Stimulated activated CD4-positive, alpha-beta T cell treated with anti-CD3 and anti-CD28 coated beads, Interleukin-12 subunit alpha, Interleukin-12 subunit beta, amount 100 ng/mL, for 24 hours (primary cell): ENCODE measurements at places on chromosomes 16 and 17.

DNA sequence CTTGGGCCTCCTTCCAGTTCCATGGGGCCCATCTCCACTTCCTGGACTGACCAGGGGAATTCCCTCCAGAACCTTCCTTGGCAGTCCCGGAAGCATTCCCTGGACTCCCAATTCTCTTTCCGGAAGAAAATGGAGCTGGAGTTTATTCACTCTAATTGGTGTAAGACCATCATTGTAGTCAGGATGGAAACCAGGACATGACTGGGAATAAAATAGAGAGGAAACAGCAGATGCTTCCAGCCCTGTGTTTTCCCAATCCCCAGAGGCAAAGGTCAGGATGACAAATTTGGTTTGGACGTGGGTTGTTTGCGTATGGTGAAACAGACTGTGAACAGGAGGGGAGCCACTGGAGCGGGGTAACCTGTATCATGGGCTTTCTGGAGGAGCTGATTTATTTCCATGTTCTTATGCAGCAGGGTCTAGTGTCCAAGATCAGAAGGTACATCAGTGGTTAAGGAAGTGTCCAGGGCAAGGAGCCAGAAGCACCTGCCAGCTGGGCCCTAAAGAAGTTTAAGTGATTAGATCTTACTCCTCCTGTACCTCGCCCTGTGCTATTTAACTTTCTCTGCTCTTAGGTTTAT is 8.5 kb upstream of the LONP2 start:
- no peak for DNase-seq

DNA sequence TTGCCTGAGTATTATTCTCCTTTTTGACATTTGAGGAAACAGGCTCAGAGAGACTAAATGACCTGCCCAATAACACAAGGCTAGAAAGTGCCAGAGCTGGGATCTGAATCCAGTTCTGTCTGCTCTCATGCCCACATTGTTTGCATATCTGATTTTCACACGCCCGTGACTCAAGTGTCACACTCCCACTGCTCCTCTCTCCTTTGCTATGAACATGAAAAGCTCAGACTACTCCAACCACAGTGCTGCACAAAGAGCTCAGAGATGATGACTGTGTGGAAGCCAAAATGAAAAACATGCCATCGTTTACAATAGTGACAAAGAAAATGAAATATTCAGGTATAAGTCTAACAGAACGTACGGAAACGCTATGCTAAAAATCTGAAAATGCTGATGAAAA is 107.9 kb downstream of the SMG6 start:
- peak; percentile 40 for DNase-seq

GRCh38 chr17:8887834-8888703 is 20.6 kb upstream of the PIK3R6 start:
- DNase-seq: no peak

GRCh38 chr17:51372345-51373004 is 112.1 kb downstream of the UTP18 start:
- no peak for DNase-seq

DNA sequence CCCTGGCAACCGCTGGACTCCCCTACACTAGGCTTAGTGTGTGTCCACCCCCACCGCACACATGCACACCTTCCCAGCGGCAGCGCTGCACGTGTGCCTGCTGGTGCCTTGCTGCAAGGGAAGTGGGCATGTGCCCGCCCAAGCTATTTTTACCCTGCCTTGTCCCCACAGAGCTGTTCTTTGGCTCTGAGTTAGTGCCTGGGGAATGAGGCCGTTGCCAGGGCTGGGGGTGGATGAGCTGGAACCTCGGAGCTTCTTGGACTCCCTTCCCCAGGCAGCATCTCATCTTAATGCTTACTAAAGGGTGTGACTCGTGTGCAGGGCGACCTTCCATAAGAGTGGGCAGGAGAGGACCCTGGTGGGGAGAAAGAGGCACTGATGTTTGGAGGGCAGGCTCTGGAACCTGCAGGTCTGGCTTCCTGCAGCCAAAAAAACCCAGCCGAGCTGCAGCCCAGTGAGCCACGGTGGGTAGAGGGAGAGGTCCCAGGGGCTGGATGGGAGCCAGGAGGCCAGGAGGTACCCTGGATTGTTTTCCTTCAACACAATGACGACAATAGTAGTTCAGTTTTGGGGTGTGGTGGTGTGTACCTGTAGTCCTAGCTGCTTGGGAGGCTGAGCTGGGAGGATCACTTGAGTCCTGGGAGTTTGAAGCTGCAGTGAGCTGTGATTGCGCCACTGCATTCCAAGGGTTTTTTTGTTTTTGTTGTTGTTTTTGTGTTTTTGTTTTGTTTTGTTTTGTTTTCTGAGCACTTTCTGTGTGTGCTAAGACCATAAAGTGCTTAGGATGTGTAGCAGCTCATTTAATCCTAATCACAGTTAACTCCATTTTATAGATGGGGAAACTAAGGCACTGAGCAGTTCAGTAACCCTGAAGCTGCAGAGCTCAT is 119.1 kb downstream of the RAB11FIP4 start:
- DNase-seq: no peak

- no peak for DNase-seq
These were observed 11.1 kb downstream of the NACA2 start for GRCh38 chr17:61579961-61580360.

DNA sequence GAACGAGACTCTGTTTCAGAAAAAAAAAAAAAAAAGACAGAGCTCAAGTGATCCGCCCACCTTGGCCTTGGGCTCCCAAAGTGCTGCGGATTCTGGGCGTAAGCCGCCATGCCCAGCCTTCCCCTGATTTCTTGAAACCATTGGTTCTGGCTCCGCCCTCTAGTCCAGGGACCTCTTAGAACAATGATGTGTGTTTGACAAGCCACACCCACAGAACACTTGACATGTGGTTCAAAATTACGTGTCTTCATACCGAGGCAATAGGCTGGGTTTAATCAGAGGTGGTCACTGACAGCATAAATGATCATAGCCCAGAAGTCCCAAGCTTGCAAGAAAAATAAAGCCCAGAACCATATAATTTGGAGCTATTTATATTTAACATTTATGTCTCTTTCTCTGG is 23.0 kb downstream of the KNOP1 start:
- DNase-seq: no peak

GRCh38 chr16:78060809-78061208 is 38.5 kb downstream of the CLEC3A start:
- no peak for DNase-seq

DNA sequence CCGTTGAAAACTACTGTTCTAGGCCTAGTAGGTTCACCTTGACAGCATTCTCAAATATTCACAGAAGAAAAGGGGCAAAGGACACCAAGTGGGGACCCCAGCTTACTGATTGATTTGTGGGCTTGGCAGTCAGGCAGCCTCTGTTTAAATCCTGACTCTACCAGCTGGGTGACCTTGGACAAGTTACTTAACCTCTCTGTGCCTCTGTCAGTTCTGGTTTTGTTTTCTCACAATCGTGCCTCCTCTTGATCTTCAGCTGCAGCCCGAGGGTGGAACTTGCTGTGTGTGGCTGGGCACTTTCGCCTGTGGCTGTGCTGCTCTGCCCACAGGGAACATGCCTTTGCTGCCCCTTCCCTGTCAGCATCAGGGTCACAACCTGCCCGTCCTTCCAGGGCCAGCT is 17.8 kb downstream of the RAP1GAP2 start:
- no peak for DNase-seq

DNA sequence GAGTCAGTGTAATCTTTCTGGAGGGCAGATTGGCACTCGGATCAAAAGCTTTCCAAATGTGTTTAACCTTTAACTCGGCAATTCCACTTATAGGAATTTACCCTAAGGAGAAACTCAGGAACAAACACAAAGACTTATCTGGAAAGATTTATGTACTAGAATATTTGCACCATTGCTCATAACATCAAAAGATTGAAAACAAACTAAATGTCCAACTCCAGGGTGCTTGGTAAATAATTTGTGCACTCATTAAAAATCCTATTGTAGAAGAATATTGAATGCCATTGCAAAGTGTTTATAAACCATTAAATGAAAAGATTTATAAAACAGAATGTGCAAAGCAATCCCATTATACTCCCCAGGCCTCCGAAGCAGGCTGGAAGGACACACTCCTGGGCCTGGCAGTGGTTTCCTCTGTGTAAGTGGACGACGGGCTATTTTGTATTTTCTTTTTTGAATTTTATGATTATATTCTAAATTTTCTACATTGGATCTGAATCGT is 18.7 kb upstream of the RBFOX3 start:
- no peak for DNase-seq

DNA sequence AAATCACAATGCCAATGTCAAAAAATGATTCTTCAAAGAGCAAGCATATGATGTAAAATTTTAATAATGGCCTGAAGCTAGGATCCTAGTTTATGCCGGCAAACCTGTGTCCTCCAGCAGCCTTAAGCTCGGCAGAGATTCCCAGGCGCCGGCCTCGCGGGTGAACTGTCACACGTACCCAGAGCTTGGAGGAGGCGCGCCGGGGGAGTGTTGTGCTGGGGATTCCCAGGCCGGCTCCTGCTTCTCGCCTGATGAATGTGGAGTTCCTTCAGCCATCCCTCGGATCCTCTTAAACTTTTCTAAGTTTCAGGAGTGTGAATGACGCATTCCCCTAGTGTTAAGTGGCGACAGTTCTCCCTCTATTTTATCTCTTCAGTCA is 19.1 kb upstream of the NTN1 start:
- no peak for DNase-seq

- DNase-seq: no peak
These were observed 84.7 kb downstream of the NLK start for GRCh38 chr17:28127196-28127595.

GRCh38 chr17:45132320-45132571 is at the start of gene PLCD3:
Gene PLCD3 (minus strand): TSS chr17:45132515. CDS start chr17:45132410, 105 bp downstream.
- peak; percentile 65 for DNase-seq

- no peak for DNase-seq
These were observed 20.5 kb downstream of the USP7 start for GRCh38 chr16:8943001-8943763.

GRCh38 chr16:31452631-31453106 is 6.6 kb upstream of the ARMC5 start:
- no peak for DNase-seq

DNA sequence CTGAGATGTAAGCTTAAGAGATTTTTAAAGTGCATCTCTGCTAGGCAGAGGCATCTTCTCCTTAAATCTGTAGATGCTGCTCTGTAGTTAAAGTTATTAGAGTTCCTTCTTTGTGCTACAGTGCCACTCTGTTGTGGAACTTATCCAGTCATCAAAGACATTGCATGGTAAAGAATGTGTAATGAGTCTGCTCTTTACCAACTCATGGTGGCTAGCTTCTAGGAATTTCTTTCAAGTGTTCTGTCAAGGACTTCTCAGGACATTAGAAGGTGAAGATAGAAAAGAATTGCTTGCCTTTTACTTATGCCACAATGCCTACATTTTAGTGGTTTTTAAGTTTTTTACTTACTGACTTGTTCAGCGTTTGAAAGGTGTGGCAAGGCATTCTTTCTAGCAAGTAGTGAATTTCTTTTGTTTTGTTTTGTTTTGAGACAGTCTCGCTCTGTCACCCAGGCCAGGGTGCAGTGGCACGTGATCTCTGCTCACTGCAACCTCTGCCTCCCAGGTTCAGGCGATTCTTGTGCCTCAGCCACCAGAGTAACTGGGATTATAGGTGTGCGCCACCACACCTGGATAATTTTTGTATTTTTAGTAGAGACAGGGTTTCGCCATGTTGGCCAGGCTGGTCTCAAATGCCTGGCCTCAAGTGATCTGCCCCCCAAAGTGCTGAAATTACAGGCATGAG is 20.3 kb upstream of the ARL2BP start:
- no peak for DNase-seq

- DNase-seq: no peak
These were observed 42.2 kb downstream of the STX8 start for GRCh38 chr17:9533441-9533840.

DNA sequence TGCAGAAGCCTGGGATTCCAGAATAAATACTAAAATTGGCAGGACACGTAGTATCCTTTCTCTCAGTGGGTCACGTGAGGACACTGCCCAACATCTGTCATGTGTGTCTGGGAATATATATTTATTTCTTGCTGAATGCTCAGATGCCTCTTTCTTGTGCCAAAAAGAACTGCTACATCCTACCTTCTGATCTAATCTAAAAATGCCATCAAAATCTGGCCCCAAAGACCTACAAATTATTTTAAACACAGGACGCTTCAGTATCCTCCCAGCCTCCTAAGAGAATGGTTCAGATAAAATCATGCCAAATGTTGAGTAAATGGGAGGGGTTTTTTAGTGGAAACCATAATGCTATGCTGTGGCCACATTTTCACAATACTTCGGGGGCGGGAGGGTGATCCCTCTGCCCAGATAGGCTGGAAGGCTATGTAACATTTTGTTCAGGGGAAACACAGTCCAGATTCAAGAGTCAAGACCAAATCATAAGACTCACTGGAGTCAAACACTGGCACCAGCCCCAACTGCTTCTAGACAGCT is 22.9 kb upstream of the CORO6 start:
- DNase-seq: no peak

- DNase-seq: no peak
These were observed 18.2 kb upstream of the ERN1 start for GRCh38 chr17:64148017-64148631.

GRCh38 chr17:64679710-64680216 is 17.7 kb upstream of the SMURF2 start:
- DNase-seq: no peak

DNA sequence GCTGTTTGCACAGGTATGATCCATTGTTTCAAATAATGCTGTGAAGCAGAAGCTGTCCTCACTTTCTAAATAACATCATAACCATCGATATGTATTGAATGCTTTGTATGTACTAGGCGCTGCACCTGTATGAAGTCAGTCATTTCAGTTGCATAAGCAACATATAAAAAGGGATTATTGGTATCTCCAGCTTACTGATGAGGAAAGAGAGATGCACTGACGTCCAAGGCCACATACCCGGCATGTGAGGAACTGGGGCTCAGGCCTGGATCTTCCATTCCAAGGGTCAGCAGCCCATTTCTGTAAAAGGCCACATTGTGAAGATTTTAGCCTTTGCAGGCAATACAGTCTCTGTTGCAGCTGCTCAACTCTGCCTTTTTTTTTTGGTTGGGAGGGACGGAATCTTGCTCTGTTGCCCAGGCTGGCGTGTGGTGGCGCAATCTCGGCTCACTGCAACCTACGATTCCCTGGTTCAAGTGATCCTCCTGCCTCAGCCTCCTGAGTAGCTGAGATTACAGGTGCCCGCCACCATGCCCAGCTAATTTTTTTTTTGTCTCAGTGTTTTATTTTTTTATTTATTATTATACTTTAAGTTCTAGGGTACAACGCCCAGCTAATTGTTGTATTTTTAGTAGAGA is 244.7 kb downstream of the MRTFB start:
- no peak for DNase-seq

DNA sequence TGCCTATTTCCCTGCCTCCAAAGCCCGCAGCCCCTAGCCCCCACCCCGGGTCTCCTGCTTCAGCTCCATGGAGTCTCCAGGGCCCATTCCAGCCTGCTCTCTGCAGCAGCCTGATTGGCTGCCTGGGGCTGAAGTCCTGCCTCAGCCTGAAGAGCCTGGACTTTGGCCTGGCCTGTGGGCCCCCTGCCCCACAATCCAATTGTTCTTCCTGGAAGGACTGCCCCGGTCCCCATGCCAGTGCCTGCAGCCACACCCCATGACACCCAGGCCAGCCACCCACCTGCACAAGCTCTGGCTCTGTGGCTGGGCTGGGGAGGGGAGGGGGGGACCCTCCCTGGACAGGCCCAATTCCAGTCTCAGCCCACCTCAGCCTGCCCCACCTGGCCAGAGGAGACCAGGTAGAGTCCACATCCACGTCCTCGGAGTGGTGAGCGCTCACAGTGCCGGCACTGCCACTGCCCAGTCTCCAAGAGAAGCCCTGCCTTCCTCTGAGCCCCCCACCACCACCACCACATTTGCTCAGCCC is 12.3 kb downstream of the ENPP7 start:
- no peak for DNase-seq
